Fibroblast of skin of left quadriceps (primary cell): ENCODE measurements at places on chromosomes 5 and 9.
A peak's percentile ranks its signal among the peaks of the same experiment; 100 is the strongest.

- DNase-seq: no peak
Measured at GRCh38 chr5:16992444-16992843, 56.4 kb upstream of the MYO10 start.

DNA sequence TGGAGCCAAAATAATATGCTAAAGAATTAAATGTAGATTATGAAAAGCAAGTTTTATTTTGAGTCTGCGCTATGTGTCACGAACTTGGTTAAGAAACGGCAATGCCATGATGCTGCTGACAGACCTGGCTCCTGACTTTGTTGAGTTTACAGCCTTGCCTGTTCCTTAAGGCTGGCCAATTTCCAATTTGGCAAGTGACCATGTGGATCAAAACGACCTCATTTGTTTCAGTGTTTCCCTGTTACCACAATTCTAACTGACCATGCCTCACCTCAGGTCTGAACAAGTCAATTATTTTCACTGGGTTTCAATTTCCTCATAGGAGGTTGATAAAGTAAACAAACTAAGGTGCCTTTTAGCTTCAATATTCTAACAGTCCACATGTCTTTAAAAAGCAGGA, 461.4 kb downstream of the ZNF608 start:
- DNase-seq: no peak

DNA sequence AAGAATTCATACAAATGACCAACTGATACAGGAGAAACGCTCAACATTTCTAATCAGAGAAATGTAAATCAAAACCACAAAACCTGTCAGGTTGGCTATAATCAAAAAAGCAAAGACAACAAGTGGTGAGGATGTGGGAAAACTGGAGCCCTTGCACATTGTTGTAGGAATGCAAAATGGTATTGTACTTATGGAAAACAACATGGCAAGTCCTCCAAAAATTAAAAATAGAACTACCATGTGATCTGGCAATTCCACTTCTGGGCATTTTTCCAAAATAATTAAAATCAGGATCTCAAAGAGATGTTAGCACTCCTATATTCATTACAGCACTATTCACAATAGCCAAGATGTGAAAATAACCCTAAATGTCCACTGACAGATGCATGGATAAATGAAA, 76.1 kb downstream of the FNIP1 start:
- DNase-seq: peak; percentile 0

DNA sequence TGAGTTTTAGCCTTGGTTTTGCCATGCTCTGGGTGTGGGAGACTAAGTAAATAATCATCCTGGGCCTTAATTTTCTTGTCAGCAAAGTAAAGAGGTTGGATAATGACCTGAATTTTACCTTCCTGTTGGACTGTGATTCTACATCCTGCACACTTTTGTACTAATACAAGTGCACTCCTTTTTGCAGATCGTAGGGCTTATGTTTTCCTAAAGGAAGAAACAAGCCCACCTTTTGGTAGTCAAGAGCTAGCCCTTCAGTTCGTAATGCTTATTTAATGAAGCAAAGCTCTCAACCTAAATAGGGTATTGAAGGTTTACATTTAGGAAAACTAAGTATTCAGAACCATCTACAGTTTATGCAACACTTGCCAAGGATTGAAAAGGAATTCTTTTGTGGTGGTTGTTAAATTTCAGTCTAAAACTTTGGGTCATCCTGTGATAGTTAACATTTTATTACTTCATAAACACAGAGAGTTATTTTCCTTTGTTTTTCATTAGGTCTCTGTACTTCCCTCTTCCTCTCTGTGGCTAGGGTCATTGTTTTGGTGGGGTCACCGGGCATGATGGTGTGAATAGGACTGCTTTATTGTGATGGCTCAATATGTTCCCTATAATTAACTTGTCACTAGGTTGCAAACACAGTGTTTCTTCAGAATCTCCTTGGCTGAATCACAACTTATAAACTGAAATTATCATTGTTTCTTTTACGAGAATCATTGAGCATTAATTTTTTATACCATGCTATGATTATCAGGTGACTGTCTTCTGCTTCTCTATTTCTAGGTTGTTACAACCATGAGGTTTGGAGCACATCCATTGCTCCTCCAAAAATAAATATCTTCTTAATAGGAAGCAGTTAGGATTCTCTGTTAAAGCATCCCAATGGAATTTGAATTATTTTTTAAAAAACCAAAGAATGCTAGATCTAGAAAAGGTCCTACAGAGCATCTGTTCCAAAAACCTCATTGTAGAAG, 28.5 kb downstream of the SPINK5 start:
- no peak for DNase-seq

GRCh38 chr9:69809304-69809863, 11.2 kb upstream of the CFAP95 start:
- DNase-seq: no peak
